Tibial artery (tissue), 4 donors: ENCODE measurements at places on chromosomes 12 and 14.

DNA sequence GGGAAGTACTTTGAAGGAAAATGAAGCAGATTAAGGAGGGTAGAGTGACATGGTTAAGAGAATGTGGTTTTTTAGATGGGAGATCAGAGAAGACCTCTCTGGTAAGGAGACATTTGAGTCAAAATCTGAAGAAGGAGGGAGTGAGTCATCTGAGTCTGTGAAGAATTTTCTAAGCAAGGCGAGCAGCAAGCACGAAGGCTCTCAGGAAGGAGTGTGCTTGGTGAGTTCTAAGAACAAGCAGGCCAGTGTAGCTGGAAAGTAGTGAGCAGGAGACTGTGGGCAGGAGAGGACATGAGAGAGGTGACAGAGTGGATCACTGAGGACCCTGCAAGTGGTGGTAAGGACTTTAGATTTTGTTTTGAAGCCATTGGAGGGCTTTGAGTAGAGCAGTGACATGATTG, 76.3 kb upstream of the FUT8 start:
- DNase-seq = no peak

DNA sequence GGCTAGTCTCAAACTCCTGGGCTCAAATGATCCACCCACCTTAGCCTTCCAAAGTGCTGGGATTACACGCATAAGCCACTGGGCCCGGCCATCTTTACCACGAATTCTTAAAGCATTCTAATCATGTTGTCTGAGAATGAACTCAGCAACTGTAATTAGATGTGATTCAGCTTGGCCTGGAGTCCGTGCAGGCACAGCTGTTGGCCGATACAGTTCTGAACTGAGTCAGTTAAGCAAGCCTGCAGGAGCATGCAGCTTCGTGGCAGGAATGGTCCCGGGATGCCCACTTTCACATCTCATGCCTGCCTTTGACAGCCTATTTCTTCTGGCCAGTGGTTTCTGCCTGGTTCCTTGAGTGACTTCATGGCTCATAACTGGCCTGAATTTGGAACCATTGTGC, 194.1 kb downstream of the ANO6 start:
- no peak for DNase-seq

GRCh38 chr14:45678163-45678562, 425.2 kb upstream of the MIS18BP1 start:
- DNase-seq = no peak

DNA sequence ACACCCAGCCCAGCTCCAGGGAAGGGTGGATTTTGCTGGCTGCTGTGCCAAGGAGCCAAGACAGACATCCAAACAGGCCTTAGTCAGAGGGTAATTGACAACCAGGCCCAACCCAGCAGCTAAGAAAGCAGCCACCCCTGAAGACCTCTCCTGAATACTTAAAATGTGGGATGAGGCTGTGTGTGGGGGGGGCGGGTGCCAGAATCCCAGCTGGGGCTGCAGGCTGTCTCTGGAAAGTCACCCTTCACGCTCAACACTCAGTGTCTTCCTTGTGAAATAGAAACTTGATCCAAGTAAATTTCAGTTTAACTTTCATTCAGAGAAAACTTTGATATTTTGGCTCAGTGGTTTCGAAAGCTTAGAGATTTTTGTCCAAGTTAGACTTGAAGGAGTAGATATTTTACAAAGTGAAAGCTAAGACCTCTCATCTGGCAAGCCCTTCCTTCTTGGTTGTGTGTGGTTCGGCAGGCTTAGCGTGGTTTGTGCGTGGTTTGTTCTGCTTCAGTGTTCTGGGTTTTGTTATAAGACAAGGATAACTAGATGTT, 5.1 kb downstream of the PAPLN start:
- DNase-seq = no peak

DNA sequence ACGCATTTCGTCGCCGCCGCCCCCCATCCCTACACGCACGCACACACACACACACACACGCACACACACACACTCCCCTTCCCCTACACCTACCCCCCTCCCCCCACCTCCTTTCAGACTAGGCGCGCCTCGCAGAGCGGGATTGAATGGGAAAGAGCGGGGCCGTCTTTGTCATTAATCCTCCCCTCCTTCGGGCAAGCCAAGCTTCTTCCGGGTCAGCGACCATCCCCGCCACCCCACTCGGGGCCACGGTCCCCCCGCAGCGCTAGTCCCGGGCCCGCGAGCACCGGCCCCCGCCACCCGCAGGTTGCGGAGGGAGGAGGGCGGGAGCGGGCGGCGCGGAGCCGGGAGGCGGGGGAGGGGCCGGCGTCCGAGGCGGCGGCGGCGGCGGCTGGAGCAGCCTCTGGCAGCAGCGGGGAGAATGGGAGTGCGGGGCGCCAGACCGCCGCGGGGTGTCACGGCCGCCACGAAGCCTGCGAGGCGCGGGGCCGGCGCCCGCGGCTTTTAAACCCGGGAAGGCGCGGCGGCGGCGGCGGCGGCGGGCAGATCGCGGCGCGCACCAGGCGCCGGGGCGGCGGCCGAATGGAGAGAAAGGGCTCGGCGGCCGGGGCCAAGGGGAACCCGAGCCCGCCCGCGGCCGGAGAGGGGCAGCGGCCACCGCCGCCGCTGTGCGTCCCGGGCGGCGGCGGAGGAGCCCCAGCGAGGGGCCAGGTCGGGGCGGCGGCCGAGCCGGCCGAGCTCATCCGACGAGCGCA, at the start of gene TTC9:
Gene TTC9, plus strand, starts transcription at position 369 of the 755 bp plus-strand sequence. Its CDS starts 214 bp downstream, at position 583.
- no peak for DNase-seq

DNA sequence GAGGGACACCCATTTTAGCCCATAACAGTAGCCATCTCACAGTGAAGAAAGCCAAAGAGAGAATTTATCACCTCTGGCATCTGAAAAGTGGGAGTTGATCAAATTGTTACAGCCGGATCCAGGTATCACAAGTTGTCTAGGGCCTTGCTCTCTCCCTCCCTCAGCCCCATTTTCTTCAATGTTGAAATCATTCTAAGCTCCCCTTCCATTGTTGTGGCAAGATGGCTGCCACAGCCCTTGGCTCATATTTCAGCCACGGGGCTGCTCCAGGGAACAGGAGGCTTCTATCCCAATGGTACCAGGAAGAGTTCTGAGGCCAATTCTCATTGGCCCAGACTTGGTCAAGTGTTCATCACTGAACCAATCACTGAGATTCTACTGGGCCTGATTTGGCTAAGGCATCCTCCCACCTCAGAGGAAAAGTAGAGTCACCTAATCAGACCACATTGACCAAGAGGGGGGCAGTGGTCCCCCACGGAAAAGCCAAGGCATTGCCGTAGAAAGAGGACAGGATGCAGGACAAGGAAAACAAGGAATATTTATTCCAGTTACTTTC, 106.2 kb downstream of the GPATCH2L start:
- no peak for DNase-seq

GRCh38 chr14:67577181-67577808, 22.8 kb downstream of the PIGH start:
- no peak for DNase-seq
